ENCODE measurements at places on chromosomes 6 and 20. TPM values are rescaled to one million over a fixed set of nuclear protein-coding genes. Genes with fewer than 3 reads are reported as not detected.

Gene MOG
- not detected for polyA plus RNA-seq

Gene FAM162B
- polyA plus RNA-seq = 8.5 TPM

Gene MUCL3
- 0.06 TPM for polyA plus RNA-seq

Gene E2F1
- polyA plus RNA-seq = 11.0 TPM

Gene MEP1A
- polyA plus RNA-seq = not detected

Gene VWA7
- polyA plus RNA-seq = 6.8 TPM

Gene C6orf163
- 3.3 TPM for polyA plus RNA-seq

Measured in right renal cortex interstitium (tissue), 3 donors.